Adrenal gland (tissue), 19 donors: ENCODE measurements at places on chromosomes 4 and X. TPM values are rescaled to one million over a fixed set of nuclear protein-coding genes. Genes with fewer than 3 reads are reported as not detected.

TMEM255A gene
- 2.3 TPM for polyA plus RNA-seq

STPG2 gene
- polyA plus RNA-seq: 0.20 TPM

TSPAN5 gene
- polyA plus RNA-seq: 1.5 TPM

CHST7 gene
- 2.2 TPM for polyA plus RNA-seq

GCNA gene
- 1.9 TPM for polyA plus RNA-seq
